ENCODE measurements at places on chromosomes 1 and 21. TPM values are rescaled to one million over a fixed set of nuclear protein-coding genes. Genes with fewer than 3 reads are reported as not detected.
A peak's percentile ranks its signal among the peaks of the same experiment; 100 is the strongest.

JTB gene
- total RNA-seq: 388 TPM

BMP8B gene
- total RNA-seq: 4.7 TPM

ALPL gene
- total RNA-seq: 0.86 TPM

FNDC5 gene
- 0.35 TPM for total RNA-seq

RNF186 gene
- 0.69 TPM for total RNA-seq

RIMS3 gene
- 4.2 TPM for total RNA-seq

- peak; percentile 47 for DNase-seq
Measured at GRCh38 chr1:20430355-20431175, 55.4 kb downstream of the CAMK2N1 start.

- DNase-seq: no peak
Measured at GRCh38 chr1:182301467-182302198, 90.0 kb downstream of the GLUL start.

GRCh38 chr1:222099746-222100145 lies 357.9 kb upstream of the DUSP10 start:
- no peak for DNase-seq

DNA sequence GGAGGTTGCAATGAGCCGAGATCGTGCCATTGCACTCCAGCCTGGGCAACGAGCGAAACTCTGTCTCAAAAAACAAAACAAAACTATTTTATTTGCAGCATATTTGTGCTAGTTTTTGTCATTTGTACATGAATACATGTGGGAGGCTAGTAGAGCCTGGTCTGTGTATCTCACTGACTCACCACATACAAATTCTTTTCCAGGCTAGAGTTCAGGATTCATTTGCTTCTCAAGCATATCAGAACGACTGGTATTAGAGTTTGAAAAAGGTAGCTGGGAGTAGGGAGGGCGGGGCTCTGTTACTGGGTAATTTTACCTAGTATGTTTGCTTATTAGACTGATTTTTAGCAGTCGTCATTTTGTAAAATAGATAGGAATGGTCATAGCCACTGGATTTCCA lies 4.5 kb upstream of the TOR3A start:
- peak; percentile 73 for DNase-seq

DNA sequence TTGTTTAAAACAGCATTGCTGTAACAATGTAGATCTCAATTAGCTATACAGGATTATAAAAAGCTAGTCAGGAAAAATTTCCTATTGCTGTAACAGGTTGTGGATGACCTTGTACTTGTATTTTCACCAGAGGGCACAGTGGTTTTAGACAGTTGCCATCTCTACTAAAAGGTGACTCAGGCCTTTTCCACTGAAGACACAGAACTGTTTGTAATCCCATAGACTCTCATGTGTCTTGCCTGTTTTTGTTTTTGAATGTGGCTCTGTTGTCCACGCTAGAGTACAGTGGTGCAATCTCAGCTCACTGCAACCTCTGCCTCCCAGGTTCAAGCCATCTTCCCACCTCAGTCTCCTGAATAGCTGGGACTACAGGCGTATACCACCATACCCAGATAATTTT lies 5.9 kb downstream of the MTFR1L start:
- DNase-seq: peak; percentile 6

- no peak for DNase-seq
Measured at GRCh38 chr1:3304692-3305091, 149.8 kb upstream of the ARHGEF16 start.

- peak; percentile 78 for DNase-seq
Measured at GRCh38 chr1:173477286-173478093, at the start of gene PRDX6. Gene PRDX6 (plus strand): TSS chr1:173477335. CDS start chr1:173477398, 63 bp downstream.

DNA sequence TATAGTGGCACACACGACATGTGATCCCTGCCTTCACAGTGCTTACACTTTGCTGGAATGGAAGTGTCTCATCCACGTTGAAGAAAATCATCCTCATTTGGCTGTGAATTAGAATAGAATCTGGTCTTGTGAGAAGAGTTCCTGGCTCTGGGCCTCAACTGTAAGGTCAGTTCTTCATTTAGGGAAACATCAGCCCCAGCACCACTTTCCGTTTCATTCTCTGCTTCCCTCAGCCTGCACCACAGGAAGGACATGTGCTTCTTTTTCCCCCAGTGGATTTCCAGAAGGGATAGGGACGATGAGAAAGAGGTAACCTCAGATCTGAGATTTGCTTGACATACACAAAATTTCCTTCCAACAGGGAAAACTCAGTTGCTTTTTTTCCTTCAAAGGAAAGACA lies 3.7 kb upstream of the ALX3 start:
- DNase-seq: no peak
